AG20443 (cell line): ENCODE measurements at places on chromosomes 13 and 19.

DNA sequence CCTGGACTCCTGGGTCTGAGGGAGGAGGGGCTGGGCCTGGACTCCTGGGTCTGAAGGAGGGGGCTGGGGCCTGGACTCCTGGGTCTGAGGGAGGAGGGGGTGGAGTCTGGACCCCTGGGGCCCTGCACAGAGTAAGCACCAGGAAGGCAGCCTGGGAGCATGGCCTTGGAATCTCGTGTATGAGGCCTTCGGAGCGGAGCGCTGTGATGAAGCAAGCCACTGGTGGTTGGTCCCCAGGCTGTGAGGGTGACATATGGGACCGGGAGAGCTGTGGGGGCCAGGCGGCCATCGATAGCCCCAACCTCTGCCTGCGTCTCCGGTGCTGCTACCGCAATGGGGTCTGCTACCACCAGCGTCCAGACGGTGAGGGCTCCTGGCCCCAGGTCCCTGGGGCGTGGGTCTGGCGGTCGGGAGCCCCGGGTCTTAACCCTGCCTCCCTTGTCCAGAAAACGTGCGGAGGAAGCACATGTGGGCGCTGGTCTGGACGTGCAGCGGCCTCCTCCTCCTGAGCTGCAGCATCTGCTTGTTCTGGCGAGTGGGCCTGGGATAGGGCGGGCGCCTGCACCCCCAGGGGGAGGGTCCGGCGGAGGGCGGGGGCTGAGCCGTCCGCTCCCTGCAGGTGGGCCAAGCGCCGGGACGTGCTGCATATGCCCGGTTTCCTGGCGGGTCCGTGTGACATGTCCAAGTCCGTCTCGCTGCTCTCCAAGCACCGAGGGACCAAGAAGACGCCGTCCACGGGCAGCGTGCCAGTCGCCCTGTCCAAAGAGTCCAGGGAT, 918 bp downstream of the TMEM190 start:
- no peak for DNase-seq

DNA sequence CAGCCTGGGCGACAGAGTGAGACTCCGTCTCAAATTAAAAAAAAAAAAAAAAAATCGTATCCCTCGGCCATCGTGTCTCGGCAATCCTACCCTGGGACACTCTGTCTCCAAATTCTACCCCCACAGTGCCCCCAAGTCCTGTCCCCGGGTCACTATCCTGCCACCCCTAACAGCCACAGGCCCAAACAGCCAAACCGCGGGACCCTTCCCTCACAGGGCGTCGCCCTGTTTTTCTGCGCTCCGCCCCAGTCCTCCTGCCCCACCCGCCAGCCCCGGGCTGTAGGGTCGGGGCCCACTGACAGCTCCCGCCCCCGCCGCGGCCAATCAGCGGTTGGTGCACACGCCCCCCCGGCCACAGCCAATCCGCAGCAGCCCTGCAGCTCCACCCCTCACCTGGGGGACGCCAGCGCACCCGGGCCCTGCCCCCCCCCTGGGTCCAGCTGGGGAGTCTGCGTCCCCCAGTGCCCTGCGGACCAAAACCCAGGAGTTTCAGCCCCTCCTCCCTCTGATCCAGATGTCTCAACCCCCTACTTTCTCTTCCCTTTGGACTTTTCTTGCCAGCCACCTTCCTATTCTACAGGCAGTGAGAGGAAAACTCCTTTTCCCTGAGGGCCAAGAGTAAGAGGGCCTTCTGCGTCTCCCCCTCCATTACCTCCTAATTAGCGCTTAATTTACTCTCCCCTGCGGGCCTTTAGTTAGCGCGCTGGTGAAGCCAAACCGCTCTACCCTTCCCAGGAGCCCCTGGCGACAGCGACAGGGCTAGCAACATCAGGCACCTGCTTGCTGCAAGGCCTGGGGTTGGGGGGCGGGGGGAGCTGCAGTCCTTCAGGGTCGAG, 1.5 kb upstream of the BCAT2 start:
- peak; percentile 93 for DNase-seq

- no peak for DNase-seq
Observed at GRCh38 chr19:30169196-30169900, 202.8 kb upstream of the ZNF536 start.

DNA sequence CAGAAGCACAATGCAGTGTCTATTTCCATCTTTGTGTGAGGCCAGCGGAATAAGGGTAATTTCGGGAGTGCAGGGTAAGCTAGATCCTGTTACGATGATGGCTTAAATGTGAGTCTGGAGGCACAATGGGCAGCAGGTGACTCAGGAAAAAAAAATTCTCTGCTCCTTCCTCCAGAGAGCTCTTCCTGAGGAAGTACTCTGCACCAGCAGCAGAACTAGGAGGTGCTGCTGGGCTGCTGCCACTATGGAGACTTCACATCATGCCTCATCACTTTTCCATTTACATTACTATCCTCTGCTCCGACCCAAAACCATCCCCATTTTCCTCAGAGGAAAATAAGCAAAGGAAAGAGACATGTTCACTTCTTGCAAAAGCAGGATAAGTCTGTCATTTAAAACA, 282.0 kb downstream of the DNAJC15 start:
- DNase-seq: no peak

GRCh38 chr13:45456196-45456972, 8.4 kb upstream of the COG3 start:
- peak; percentile 69 for DNase-seq

DNA sequence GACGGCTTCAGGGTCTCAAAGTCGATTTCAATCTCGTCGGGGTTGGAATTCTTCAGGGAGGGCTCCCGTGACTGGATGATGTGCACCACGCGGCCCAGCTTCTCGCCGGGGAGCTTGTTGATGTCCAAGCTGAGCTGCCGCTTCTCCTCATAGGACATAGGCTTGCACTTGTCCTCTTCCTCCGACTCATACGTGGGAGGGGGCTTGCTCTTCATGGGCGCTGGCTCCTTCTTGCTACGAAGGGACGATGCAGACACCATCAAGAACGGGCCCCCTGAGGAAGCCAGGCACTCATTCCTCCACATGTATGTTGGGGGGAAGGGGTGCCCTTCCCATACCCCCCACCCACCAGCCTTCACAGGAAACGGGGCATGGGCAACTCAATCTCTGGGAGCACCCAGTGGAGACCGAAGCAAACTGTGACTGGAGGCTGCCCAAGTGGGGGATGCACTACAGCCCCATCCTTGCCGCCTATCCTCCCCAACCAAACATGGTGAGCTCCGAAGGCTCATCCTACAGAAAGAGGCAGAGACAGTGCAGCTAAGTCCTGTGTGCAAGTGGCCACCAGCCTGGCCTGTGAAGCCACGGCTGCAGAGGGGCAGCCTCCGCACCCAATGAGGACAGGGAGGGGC, 23.2 kb upstream of the EPHX3 start:
- DNase-seq: no peak

GRCh38 chr19:45528744-45529419, 21.6 kb downstream of the VASP start:
- peak; percentile 39 for DNase-seq

GRCh38 chr13:48826039-48826438, 149.7 kb upstream of the FNDC3A start:
- DNase-seq: no peak

GRCh38 chr19:12786141-12786870, 5.0 kb upstream of the JUNB start:
- DNase-seq: no peak

GRCh38 chr19:19594381-19594780, 24.1 kb downstream of the PBX4 start:
- DNase-seq: no peak

DNA sequence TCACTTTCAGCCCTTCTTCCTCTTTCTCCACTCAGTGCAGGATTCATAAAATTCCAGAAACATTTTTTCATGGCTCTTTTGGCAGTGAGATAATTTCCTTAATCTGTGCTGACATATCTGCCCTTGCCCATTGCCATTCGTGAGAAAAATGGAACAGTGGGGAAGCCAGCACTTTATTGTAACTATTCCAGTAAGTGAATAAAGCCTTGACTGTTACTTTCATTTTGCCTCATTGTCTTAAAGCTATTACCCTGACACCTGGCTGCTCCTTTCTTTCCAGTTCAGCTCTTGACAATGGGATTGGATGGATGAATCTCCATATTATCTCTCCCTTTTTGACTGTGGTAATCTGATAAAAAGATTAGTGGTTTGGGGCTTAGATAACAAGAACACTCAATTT, 1068.1 kb upstream of the PCDH20 start:
- DNase-seq: no peak

GRCh38 chr19:45061965-45062364, 14.3 kb downstream of the ZNF296 start:
- DNase-seq: no peak

GRCh38 chr13:30504081-30504480, 38.3 kb upstream of the HMGB1 start:
- peak; percentile 41 for DNase-seq

DNA sequence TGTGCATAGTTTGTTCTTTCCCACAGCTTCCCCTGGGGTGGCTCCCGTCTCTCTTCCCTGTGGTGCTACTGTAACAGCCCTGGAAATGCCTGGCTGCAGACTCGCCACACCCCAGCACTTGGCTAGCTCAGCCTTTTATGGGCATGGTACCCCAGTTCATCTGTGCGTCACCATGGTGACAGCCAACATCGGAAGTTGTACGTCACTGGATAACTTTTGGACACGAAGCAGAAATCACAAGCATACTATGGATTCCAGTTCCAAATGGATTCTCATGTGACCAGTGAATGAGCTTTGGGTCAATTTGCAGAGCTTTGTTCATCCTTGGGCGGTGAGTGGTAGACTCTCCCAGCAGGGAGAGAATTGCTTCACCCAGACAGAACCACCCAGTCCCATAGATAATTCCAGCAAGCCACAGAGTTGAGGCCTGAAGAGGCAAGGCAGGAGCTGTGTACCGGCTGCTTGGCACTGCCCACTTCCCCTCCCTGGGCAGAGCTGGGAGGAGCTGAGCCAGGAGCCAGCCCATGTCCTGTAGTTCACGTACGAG, 54.4 kb downstream of the COL4A2 start:
- DNase-seq: peak; percentile 94

DNA sequence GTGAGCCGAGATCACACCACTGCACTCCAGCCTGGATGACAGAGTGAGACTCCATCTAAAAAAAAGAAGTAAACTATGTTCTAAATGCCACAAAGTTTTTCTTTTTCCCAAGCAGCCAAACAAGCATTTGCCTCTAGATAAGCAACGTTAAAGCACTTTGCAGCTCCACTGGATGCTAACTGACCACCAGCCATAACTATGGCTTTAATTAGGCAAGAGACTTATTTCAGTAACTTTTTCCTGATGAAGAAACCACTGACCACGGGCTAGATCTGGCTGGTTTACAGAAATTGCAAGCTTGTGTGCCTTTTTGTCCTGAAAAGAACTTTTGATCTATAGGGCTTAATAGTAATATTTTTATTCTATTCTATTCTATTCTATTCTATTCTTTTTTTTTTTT, 22.1 kb downstream of the CD70 start:
- no peak for DNase-seq

- DNase-seq: no peak
Observed at GRCh38 chr13:28468023-28468915, 26.7 kb downstream of the FLT1 start.

- no peak for DNase-seq
Observed at GRCh38 chr19:50422397-50423278, 3.9 kb downstream of the SPIB start.

- peak; percentile 96 for DNase-seq
Observed at GRCh38 chr19:15452111-15453047, 2.6 kb upstream of the WIZ start.

DNA sequence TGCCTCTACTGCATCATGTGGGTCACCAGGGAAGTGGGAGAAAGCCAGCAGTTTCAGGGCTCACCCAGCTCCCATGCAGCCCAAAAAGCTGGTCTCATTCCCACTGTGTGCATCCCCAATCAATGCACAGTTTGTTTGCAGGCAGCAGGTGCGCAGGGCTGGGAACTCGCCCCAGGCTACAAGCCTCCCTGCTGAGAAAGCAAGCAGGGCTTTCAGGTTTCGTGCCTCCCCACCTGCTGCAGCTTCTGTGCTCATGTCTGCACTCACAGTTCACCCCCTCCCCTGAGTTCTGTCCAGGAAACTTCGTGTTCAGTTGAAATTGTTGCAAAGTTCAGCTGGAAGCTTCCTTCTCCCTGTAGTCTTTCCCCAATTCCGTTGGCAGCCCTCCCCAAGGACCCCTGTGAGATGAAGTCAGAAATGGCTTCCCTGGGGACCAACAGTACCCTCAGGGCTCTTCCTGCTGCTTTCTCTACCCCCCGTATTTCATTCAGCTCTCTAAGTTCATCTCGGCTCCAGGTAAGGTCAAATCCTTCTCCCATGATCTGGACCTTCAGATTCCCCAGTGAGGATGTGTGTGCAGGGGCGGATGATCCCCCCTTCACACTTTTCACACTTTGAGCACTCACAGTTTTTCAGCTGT, 10.3 kb upstream of the KLK3 start:
- no peak for DNase-seq

DNA sequence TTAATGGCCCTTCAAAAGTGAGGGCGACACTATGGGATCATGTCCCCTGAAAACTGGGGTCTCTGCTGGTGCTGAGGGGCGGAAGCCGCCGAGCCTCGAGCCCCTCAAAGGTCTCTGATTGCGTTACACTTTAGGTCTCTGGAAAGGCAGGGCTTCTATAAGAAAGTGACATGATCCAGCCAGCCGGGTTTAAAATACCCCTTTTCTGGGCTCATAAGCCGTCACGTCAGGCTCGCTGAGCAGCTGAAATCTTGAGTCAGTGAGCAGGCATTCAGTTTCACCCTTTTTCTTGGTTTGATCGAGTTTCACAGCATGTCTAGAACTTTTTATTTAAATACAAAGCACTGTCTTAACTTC, 600 bp upstream of the HMGB1 start:
- DNase-seq: no peak

DNA sequence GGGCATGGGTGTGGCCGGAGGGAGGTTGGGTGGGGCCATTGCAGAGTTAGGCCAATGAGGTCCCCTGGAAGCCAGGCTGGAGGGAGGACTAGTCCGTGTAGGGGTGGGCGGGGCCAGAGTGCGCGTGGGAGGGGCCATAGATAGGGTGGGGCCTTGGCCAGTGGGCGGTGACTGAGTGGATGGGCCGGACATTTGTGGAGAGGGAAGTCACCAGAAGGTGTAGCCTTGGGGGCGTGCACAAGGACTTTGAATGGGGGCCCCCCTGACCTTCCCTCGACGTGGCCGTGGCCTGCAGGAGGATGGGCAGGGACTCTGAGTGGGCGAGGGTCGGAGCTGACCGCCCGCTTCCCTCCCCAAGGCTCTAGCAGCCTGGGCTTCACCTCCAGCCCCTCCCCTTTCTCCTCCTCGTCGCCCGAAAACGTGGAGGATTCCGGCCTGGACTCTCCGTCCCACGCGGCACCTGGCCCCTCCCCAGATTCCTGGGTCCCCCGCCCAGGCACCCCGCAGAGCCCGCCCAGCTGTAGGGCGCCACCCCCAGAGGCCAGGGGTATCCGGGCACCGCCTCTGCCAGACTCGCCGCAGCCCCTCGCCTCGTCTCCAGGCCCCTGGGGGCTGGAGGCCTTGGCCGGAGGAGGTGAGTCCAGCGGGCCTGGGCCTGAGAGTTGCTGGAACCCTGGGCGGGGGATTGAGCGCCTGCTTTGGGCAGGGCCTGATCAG, 16.5 kb upstream of the B3GNT3 start:
- DNase-seq: peak; percentile 70

GRCh38 chr13:39364947-39365468, 238.0 kb downstream of the LHFPL6 start:
- peak; percentile 23 for DNase-seq

GRCh38 chr19:1145635-1146411, 28.2 kb downstream of the SBNO2 start:
- DNase-seq: no peak
